ENCODE measurements at places on chromosomes 7 and 10. TPM values are rescaled to one million over a fixed set of nuclear protein-coding genes. Genes with fewer than 3 reads are reported as not detected.

FAM24B gene
- 11.9 TPM for total RNA-seq

KCNMA1 gene
- 43.5 TPM for total RNA-seq

TRPV5 gene
- total RNA-seq: not detected

LIPK gene
- total RNA-seq: not detected

IDI2 gene
- total RNA-seq: not detected

PSD gene
- total RNA-seq: 0.31 TPM

DGKB gene
- total RNA-seq: not detected

PRDX3 gene
- 300 TPM for total RNA-seq

MSMB gene
- total RNA-seq: 0.42 TPM

SOSTDC1 gene
- not detected for total RNA-seq

GNA12 gene
- 39.5 TPM for total RNA-seq

CUBN gene
- total RNA-seq: 0.06 TPM

GHRHR gene
- total RNA-seq: not detected

CYP26C1 gene
- total RNA-seq: not detected

CFAP69 gene
- total RNA-seq: 1.7 TPM

ST8SIA6 gene
- total RNA-seq: 0.12 TPM

MINDY4 gene
- total RNA-seq: 2.3 TPM

CD36 gene
- not detected for total RNA-seq

SEPHS1 gene
- total RNA-seq: 84.0 TPM

SORBS1 gene
- 0.58 TPM for total RNA-seq

DRGX gene
- total RNA-seq: 0.08 TPM

ETV1 gene
- 2.5 TPM for total RNA-seq

PAPSS2 gene
- 17.1 TPM for total RNA-seq

EPO gene
- not detected for total RNA-seq

GRID1 gene
- 0.22 TPM for total RNA-seq

TMEM139 gene
- total RNA-seq: 0.64 TPM

GJD4 gene
- not detected for total RNA-seq

FOXP2 gene
- not detected for total RNA-seq

ANXA8L1 gene
- total RNA-seq: 127 TPM

GPER1 gene
- 1.2 TPM for total RNA-seq

ASAH2 gene
- total RNA-seq: 2.2 TPM

LRIT1 gene
- not detected for total RNA-seq

BEND7 gene
- total RNA-seq: 10.6 TPM

SAP25 gene
- not detected for total RNA-seq

ZNF804B gene
- total RNA-seq: not detected

VENTX gene
- total RNA-seq: not detected

SLC13A1 gene
- not detected for total RNA-seq

SFTPA1 gene
- not detected for total RNA-seq

TMEM130 gene
- total RNA-seq: 0.31 TPM

ACSM6 gene
- total RNA-seq: not detected

GRM3 gene
- not detected for total RNA-seq

TWNK gene
- total RNA-seq: 46.2 TPM

ACTR3C gene
- total RNA-seq: not detected

KLHDC10 gene
- 13.5 TPM for total RNA-seq

GIMAP1 gene
- not detected for total RNA-seq

Measured in A549 treated with Hydrocortisone at 1 μM for 4 hours (cell line).